ENCODE measurements at places on chromosomes 4 and X. TPM values are rescaled to one million over a fixed set of nuclear protein-coding genes. Genes with fewer than 3 reads are reported as not detected.

Gene L1CAM
- polyA plus RNA-seq = 59.9 TPM

Gene NUP62CL
- 10.0 TPM for polyA plus RNA-seq

Gene RASL11B
- 49.6 TPM for polyA plus RNA-seq

Gene ATOH1
- not detected for polyA plus RNA-seq

Gene SUPT20HL2
- polyA plus RNA-seq = 0.05 TPM

GRCh38 chr4:113968473-113968872, 11.0 kb downstream of the ARSJ start:
- DNase-seq = no peak

- DNase-seq = no peak
These were observed 103.5 kb upstream of the PLAC1 start for GRCh38 chrX:134761788-134762187.

- no peak for DNase-seq
These were observed 255.4 kb downstream of the ARHGAP10 start for GRCh38 chr4:147987252-147987651.

DNA sequence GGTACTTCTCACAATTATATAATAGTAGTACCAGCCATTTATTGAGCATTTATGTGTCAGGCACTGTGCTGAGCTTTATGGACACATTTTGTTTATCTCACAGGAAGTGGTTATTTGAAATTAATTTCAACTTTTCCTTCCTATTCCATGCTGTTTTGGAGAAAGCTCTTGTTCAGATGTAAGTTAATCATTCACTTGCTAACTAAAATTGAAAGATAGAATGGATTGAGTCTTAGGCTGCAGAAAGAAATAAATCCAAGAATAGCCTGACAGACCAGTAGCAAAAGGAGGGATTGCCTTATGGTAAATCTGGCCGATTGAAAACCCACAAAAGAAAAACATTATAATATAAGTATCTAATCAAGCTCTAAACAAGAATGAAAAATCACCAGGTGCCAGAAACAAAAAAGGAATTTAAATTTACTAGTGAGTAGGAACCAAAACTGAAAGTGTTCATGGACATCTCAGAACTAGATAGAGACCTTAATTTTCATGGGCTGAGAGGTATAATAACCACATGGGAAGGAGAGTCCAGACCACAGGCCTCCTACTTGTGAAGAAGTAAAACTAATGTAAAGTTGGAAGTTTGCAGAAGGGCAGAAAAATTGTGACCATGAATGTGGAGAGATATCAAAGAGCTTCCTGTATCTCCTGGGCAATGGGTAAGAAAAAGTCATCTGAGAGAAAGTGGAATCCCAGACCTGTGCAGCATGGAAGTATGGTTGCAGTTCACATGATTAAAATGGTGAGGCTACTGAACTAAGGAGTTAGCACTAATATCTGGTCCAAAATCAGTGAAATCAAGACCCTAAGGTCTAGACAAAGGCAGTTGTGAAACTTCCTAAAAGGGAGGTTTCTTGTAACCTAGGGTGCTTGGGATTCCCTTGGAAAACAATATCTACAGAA, 38.0 kb downstream of the RADX start:
- no peak for DNase-seq

DNA sequence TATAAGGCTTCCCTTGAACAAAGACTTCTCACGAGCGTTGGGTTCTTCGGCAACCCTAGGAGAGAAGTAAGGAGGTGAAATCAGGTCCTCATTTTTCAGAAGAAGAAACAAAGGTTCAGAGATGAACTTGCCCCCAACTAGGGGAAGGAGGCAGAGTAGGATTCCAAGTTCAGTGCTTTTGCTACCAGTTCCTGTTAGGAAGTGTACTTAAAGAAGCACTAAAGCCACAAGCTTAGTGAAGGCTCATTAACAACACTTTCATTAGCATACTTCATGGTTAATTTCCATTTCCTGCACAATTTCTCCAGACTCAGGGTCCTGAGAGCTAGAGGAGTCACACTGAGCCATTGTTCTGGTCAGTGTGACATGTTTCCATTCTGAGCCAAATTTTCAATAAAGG, 52.1 kb downstream of the VSIG4 start:
- no peak for DNase-seq

DNA sequence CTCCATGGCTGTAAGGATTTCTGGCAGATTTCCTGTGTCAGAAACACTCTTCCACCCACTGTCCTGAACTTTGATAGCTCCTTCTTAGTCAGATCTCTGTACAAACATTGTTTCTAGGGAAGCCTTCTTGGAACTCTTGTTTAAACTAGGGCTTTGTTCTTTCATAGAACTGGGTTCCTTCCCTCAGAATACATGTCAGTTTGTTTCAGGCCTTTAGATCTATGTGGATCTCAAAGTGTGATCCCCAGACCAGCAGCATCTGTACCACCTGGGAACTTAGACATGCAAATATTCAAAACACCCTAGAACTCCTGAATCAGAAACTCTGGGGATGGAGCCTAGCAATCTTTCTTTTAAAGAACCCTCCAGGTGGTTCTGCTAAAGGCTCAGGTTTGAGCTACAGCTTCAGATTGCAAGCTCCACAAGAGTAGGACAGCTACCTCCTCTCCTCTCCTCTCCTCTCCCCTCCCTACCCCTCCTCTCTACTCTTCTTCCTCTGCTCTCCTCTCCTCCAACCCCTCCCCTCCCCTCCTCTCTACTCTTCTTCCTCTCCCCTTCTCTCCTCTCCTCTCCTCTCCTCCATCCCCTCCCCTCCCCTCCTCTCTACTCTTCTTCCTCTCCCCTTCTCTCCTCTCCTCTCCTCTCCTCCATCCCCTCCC, 12.7 kb downstream of the RASSF6 start:
- no peak for DNase-seq

GRCh38 chr4:111510535-111510934, 634.7 kb upstream of the FAM241A start:
- no peak for DNase-seq

GRCh38 chr4:183989931-183990330, 84.8 kb downstream of the STOX2 start:
- no peak for DNase-seq

GRCh38 chrX:154368630-154369448, 5.6 kb downstream of the FLNA start:
- no peak for DNase-seq

GRCh38 chrX:34875204-34875603, 67.4 kb upstream of the FAM47B start:
- DNase-seq = no peak

DNA sequence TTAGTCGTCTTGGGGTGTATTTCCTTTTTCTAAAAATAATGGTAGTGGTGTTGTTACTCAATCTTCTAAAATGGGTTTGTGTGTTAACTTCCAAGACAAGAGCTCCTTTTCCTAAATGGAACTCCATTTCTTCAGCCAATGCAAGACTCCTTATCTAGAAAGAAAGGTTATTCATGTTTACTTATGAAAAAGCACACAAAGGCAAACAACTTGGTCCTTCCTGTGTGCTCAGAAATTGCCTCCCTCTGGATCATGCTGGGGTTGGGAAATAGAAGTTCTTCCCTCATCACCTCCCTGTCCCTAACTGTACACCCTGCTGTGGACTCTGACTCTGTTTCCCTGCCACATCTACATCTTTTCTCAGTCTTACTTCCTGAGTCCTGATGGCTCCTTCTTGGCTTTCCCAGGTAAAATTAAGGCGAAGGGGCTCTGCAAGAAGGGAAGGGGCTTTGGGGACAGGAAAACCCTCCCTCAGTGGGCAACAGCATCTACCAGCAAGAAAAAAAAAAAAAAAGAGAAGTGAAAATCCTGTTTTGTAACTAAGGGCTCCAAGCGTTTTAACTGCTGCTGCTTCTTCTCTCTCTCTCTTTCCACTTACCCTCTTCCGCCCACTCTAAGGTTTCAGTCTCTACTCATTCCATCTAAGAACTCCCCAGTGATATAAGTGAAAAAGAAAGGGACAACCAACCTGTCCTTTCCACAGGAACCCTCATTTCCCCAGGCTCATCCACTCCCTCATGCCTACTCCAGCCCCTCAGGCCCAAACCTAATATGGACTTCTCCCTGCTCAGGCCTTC, 19.8 kb upstream of the TASL start:
- no peak for DNase-seq

GRCh38 chr4:170114636-170115035, 24.9 kb upstream of the AADAT start:
- no peak for DNase-seq

GRCh38 chr4:172628263-172628662, 540.3 kb upstream of the GALNT7 start:
- DNase-seq = no peak

GRCh38 chr4:122703868-122704267, 28.6 kb upstream of the BBS12 start:
- no peak for DNase-seq

DNA sequence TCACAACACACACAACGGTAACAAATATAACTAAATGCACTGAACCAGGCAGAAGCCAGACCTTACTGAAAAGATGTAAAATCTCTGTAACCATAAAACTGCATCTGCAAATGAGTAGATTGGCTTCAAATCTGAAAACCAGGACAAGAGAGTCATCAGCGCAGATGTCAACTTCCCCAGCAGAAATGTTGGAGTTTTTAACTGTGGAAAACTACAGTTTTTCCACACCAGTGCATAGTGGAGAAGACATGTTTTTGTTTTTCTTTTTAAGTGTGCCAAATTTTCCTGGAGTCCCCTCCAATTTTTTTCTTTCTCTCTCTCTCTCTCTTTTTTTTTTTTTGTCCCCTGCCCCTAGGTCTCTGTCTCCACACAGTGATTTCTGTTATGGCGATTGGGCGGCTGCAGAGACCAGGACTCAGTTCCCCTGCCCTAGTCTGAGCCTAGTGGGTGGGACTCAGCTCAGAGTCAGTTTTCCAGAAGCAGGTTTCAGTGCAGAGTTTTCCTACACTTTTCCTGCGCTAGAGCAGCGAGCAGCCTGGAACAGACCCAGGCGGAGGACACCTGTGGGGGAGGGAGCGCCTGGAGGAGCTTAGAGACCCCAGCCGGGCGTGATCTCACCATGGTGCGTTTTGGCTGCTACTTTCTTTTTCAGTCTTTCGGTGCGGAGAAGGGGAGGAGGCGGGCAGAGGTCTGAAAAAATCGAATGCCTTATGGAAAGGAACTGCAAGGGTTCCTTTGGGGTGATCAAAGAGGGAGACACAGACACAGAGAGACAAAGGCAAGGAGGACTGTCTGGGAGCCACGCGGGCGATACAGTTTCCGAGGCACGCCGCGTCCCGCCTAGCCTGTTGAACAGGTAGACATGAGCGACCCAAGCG, at the start of gene GUCY1A1:
TSS of gene GUCY1A1 (plus strand) at position 505 of the 878 bp plus-strand sequence. CDS start 30,020 bp downstream, outside the sequence.
- no peak for DNase-seq

DNA sequence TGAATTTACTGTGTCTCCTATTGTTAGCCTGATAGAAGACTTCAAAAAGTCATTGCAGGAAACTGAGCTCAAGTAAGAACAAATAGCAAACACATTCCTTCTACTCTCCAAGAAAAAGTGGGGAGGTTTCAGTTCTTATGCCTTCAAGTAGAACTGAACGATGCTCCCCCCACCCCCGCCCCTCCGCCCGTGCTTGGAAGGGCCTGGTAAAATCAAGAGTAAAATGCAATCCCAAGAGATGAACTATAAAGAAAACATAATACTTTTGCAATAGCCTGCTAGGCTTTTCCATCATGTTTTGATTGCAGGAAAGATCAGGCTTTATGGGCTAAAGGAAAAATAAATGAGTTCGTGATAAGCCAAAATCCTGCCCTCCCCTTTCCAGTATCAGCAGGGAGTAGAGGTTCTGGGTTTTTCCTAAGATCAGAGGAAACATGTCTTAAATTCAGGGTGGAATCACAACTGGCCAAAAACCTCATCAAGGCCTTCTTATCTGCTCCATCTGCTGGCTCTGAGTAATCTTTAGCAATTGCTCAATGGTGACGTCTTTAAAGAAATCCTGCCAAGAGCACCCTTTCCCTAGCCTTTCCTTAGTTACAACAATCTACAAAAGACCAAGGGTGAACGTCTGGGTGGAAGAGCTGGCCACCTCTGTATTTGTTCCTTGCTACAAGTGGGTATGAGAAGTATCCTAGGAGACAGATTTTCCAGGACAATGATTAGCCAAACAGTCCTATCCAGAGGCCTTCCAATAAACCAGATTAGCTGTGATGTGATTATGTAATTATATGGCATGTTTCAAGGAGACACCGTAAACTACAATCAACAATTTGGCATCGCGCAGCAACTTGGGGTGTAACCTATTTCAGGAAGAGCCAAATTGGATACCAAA, 66.3 kb upstream of the FAM9C start:
- no peak for DNase-seq
